ENCODE measurements at places on chromosomes 7 and 10.

DNA sequence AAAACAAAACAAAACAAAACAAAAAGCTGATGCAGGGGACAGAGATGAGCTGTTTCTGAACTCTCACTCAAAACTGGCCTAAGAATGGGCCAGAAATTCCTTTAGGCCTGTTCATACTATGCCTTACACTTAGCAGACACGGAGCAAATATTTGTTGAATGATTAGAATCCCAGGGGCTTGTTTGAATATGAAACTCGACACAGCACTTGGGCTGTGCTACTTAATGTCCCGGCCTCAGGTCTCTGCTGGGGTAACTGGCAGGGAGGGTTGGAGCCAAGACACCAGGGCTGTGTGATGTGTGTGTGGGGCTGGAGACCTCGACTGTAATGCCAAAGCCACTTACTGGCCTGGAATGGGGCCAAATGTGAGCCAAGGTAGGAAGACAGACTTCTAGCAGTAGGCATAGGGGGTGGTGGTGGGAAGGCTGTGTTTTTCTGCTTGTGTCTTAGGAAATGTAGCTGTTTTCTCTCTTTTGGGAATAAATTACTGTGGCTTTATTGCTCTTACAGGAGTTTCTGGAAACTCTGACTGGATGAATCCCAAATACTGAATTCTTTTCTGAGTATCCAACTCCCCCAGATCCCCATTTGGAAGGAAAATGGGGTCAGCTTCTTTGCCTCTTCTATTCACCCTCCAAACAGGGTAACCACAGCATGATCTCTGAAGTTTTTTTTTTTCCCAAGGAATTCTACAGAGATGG is 66.7 kb downstream of the EMX2 start:
- no peak for DNase-seq

DNA sequence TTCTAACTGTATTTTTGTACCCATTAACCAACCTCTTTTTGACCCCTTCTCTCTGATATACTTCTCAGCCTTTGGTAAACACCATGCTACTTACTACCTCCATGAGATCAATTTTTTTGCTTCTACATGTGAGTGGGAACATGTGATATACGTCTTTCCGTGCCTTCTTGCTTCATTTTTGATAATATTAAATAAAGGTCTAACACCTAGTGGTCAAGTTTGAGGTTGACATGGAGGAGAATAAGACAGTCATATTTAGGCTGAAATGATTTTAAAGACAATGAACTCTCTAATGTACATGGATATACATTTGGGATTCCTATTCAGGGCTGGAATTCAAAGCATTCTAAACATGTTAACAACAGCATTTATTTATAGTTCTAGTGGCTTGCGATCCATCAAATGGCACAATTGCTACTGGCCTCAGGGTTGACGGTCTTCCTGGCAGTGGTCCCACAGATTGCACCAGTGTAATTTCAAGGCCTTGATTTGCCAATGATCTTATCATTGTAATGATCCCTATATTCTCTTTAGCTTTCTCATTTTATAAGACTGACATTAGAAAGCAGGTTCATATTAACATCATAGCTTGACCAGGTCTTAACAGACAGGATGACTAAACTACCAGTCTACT is 315.9 kb upstream of the ETV1 start:
- DNase-seq = no peak

GRCh38 chr7:18157233-18157632 is 129.6 kb upstream of the PRPS1L1 start:
- no peak for DNase-seq

GRCh38 chr7:55549457-55549856 is 22.8 kb downstream of the VOPP1 start:
- DNase-seq = no peak

GRCh38 chr10:34015700-34016099 is 681.2 kb upstream of the NRP1 start:
- DNase-seq = no peak

DNA sequence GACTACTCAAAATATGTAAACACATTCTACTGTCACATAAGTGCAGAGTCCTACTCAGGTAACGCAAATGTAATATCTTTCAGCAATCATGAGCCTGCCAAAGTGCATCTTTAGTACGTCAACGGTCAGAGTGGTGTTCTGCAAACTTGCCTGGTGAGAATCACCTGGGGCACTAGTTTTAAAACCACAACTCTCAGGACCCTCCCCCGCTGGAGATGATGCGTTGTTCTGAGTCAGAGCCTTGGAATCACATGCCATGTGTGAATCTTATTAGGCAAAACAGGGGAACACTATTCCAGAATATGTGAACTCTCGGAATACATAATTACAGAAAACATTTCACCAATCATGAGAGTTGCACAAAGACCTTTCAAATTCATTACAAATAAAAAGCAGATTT is 115.7 kb downstream of the TPK1 start:
- DNase-seq = no peak

GRCh38 chr7:40808378-40808942 is 673.7 kb downstream of the SUGCT start:
- DNase-seq = no peak

GRCh38 chr7:45592230-45592991 is 18.2 kb downstream of the ADCY1 start:
- no peak for DNase-seq

DNA sequence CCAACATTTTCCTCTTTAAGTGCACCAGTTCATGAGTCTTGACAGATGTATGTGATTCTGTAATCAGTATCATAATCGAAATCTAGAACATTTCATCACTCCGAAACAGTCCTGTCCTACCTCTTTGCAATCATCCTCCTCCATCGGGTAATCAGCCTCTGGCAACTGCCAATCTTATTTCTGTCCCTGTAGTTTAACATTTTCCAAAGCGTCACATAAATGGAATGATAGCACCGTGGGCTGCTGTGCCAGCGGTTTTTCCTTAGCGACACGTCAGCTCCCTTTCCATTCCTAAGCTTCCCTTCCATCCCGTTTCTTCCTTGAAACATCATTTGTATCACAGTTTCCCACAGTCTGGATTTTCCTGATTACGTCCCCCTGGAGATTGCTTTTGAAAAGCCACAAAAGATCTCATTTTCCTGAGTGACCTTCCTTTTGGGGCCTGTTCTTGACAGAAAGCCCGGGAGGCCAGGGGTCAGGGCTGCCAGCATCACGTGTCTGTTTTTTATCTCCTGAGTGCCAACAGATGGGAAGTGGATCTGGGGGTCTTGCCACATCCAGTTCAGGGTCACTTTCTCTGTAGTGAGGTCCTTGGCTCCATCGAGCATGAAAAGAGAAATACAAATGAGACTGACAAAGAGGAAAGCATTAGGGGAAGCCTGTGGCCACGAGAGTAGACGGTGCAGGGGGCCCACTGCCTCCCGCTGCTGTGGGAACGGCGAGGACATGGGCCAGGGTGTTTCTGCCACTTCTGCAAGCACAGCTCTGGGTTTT is 31.6 kb downstream of the TMEM120A start:
- no peak for DNase-seq

- no peak for DNase-seq
Measured at GRCh38 chr10:132110111-132110521, 44.4 kb downstream of the JAKMIP3 start.

- DNase-seq = no peak
Measured at GRCh38 chr7:140581411-140581810, 59.2 kb downstream of the DENND2A start.

- DNase-seq = no peak
Measured at GRCh38 chr10:80708808-80709207, 171.1 kb downstream of the SH2D4B start.

- no peak for DNase-seq
Measured at GRCh38 chr7:47661051-47661714, 79.3 kb upstream of the TNS3 start.

- no peak for DNase-seq
Measured at GRCh38 chr7:114083166-114084001, 164.6 kb upstream of the PPP1R3A start.

DNA sequence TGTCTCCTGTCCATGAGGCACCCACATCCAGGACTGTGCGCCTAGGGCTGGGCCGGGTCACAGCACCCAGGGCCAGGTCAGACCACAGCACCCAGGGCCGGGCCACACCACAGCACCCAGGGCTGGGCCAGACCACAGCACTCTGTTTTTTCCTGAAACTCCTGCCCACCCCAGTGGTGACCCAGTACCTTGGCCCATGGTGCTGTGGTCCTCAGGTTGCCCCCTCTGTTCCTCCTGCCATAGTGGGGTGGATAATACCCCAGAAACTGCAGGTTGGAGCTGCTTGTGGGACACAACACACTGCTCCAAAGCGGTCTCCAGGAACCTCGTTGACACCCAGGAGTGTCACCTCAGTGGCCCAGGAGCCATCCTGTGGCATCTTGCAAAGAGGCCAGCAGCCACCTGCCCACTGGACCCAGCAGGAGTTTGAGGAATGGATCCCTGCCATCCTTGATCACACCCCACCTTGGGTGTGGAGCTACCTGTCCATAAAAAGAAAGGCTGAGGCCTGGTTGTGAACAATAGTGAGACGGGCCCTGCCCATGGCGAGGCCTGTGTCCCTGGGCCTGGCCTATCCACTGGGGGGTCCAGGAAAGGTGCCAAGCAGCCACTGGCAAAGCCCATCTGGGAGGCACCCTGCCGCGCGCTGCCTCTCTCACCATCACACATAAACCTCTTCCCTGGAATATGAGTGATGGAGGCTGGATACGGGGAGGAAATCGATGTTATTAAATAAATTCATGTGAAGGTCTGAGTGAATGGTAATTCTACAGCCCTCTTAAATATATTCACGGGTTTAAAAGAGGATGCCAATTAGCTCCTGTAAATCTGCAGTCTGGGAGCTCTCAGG is 89.0 kb downstream of the NKX6-2 start:
- DNase-seq = no peak

DNA sequence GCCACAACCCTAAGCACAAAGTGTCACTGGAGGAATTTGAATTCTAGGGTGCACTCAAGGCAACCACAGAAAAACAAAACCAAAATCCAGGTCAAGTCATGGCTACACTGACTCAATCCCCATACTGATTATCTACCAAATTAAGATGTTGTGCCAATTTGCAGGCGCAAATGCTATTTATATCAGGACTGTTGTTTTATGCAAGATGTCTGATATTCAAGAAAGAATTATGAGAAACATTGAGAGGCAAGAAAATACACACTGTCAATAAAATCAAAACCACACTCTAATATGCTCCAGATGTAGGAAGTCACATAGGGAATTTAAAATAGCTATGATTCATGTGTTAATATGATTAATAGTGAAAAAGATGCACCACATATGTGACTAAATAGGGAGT is 141.3 kb upstream of the MINDY3 start:
- no peak for DNase-seq

DNA sequence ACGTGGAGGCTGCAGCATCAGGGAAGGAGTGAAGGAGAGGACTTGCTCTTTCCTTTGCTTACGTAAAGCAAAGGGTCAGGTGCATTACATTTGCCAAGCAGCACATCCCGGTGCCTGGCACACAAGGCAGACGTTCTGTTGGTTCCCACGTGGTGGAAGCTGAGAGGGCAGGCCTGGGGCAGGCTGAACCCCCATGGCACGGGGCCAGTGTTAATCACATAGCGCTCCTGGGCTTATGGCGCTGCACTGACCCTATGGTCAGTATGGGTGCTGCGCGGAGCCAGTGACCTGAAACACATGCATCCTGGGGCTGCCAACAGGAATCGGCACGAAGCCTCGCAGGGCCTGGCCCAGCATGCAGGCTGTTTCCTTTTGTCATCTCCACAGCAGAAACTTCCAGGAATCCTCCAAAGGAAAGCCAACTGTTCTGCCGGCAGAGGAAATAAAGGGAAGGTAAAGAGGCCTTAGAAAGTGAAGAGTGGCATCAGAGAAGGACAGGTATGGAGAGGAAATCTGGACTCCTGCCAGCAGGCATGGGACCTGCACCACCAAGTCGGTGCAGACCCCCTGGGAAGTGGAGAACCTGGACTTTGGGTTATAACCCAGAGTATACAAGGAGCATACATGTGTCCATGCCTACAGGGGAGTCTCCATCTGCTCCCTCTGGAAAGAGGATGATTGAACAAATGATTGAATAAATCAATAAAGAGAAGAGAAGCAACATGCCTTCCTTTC is 560.2 kb downstream of the TCERG1L start:
- no peak for DNase-seq

- no peak for DNase-seq
Measured at GRCh38 chr7:47347346-47347745, 234.6 kb downstream of the TNS3 start.

- no peak for DNase-seq
Measured at GRCh38 chr7:40758590-40758989, 623.8 kb downstream of the SUGCT start.
